GM12892 (cell line): ENCODE measurements at places on chromosomes 6 and 20.

GRCh38 chr20:6623989-6624388, 143.5 kb upstream of the BMP2 start:
- no peak for DNase-seq

- no peak for DNase-seq
These were observed 123.3 kb downstream of the AGPAT4 start for GRCh38 chr6:161150566-161150965.

DNA sequence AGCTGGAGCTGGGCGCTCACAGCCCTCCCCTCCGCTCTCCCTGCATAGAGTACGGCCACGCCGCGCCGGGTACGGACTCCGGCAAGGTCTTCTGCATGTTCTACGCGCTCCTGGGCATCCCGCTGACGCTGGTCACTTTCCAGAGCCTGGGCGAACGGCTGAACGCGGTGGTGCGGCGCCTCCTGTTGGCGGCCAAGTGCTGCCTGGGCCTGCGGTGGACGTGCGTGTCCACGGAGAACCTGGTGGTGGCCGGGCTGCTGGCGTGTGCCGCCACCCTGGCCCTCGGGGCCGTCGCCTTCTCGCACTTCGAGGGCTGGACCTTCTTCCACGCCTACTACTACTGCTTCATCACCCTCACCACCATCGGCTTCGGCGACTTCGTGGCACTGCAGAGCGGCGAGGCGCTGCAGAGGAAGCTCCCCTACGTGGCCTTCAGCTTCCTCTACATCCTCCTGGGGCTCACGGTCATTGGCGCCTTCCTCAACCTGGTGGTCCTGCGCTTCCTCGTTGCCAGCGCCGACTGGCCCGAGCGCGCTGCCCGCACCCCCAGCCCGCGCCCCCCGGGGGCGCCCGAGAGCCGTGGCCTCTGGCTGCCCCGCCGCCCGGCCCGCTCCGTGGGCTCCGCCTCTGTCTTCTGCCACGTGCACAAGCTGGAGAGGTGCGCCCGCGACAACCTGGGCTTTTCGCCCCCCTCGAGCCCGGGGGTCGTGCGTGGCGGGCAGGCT, 4.6 kb downstream of the KCNK15 start:
- no peak for DNase-seq

DNA sequence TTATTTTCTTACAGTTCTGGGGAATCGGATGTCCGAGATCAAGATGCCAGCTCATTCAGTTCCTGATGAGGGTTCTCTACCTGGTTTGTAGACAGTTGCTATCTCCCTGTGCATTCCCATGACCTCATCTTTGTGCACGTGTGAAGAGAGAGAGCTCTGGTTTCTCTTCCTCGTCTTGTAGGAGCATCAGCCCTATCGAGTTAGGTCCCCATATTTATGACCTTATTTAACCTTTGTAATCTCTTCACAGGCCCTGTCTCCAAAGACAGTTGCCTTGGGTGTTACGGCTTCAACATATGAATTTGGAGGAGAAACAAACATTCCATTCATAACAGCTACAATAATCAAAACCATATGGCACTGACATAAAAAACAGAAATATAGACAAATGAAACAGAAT, 455.3 kb downstream of the HACE1 start:
- no peak for DNase-seq

DNA sequence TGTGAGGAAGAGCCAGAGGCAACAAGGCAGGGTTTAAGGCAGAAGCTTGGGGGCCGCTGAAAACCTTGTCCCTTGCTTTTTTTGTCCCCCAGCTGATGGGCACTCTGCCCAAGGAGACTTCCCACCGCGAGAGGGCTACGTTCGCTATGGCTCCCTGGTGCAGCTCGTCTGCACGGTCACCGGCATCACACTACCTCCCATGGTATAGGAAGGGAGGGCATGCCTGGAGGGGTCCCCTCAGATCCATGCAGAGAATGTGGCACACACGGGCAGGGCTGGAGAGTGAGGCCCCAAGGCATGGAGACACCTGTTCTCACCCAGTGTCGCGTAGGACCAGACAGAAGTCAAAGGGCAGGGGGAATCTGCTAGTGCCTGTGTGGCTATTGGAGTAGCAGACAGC, 5.8 kb upstream of the MATN4 start:
- DNase-seq = no peak
